ENCODE measurements at places on chromosomes 4 and X. TPM values are rescaled to one million over a fixed set of nuclear protein-coding genes. Genes with fewer than 3 reads are reported as not detected.

DNA sequence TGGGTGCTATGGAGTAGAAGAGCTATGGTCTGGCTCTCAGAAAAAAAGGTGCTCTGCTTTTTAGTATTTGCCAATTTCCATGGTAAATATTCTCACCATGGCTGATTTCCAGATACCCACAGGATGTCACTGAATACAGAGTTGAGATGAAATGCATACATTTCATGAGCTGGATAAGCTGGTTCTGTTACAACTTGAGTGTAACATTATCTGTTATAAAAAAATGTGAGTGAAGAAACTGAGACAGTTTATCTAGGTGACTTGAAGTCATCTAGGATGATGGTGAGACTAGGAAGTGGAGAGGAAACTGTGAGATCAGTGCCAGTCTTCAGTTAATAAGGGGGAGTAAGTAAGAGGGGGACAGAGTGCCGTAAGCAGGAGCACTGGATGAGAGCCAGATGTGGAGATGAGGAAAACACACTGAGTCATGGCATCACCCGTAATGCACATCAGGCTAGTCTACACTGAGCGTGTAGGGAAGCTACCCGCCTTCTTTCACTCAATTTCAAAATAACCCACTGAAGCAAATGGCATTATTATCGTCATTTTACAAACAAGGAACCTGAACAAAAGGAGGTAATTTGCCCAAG, 5.0 kb downstream of the HPSE start:
- no peak overlapping the region for H3K4me3 ChIP-seq
- no peaks in the 10 kb centered on the region for H3K27me3 ChIP-seq
- no peak overlapping the region for H3K27ac ChIP-seq
- DNase-seq, result no peak
- H3K36me3 ChIP-seq, result no peaks in the 10 kb centered on the region
- peaks cover 4% of the 10 kb centered on the region for H3K4me1 ChIP-seq

GRCh38 chr4:74958881-74959280, 26.0 kb downstream of the PARM1 start:
- no peak for DNase-seq
- H3K27me3 ChIP-seq, result no peaks in the 10 kb centered on the region
- H3K4me1 ChIP-seq, result no peaks in the 10 kb centered on the region

NSUN7 gene
- total RNA-seq, result 5.7 TPM

FAM133A gene
- total RNA-seq, result not detected

GRIPAP1 gene
- total RNA-seq, result 52.8 TPM

GALNTL6 gene
- 0.20 TPM for total RNA-seq

AGTR2 gene
- total RNA-seq, result 60.7 TPM

Data from upper lobe of right lung (tissue), 1 donor.